ENCODE measurements at places on chromosomes 5 and 9. TPM values are rescaled to one million over a fixed set of nuclear protein-coding genes. Genes with fewer than 3 reads are reported as not detected.

PPP3R2 gene
- total RNA-seq, result 0.12 TPM

RNF14 gene
- 69.3 TPM for total RNA-seq

ECM2 gene
- total RNA-seq, result 2.9 TPM

OMD gene
- total RNA-seq, result 3.0 TPM

ELOVL7 gene
- 30.5 TPM for total RNA-seq

SKP1 gene
- total RNA-seq, result 273 TPM

IRX4 gene
- not detected for total RNA-seq

DOCK2 gene
- total RNA-seq, result 4.9 TPM

CBY3 gene
- not detected for total RNA-seq

GZMA gene
- 17.6 TPM for total RNA-seq

UNC13B gene
- 52.3 TPM for total RNA-seq

PCDHGB5 gene
- total RNA-seq, result 4.0 TPM

FOXD4L6 gene
- total RNA-seq, result not detected

MACIR gene
- 61.4 TPM for total RNA-seq

GRIA1 gene
- total RNA-seq, result 0.20 TPM

GPR150 gene
- 0.37 TPM for total RNA-seq

LOX gene
- 2.4 TPM for total RNA-seq

FXN gene
- 11.2 TPM for total RNA-seq

FGF10 gene
- 3.5 TPM for total RNA-seq

SETD9 gene
- total RNA-seq, result 26.3 TPM

FYB1 gene
- 10.8 TPM for total RNA-seq

KCNIP1 gene
- total RNA-seq, result not detected

C1QTNF2 gene
- total RNA-seq, result 0.56 TPM

ITGA1 gene
- 47.0 TPM for total RNA-seq

ADAMTS12 gene
- 0.21 TPM for total RNA-seq

IQGAP2 gene
- 123 TPM for total RNA-seq

HOMER1 gene
- total RNA-seq, result 2.9 TPM

AQP7 gene
- 21.0 TPM for total RNA-seq

TAF11L11 gene
- total RNA-seq, result not detected

PCDHB16 gene
- 0.34 TPM for total RNA-seq

ST8SIA4 gene
- total RNA-seq, result 2.0 TPM

CCL21 gene
- total RNA-seq, result 27.0 TPM

RBM18 gene
- 15.7 TPM for total RNA-seq

SOHLH1 gene
- not detected for total RNA-seq

WDR38 gene
- not detected for total RNA-seq

NPR3 gene
- 0.58 TPM for total RNA-seq

ARL14EPL gene
- not detected for total RNA-seq

KLF4 gene
- total RNA-seq, result 507 TPM

ZBTB34 gene
- total RNA-seq, result 9.4 TPM

NOXA1 gene
- 33.3 TPM for total RNA-seq

TICAM2 gene
- total RNA-seq, result 2.2 TPM

TMEM174 gene
- total RNA-seq, result not detected

Data from left colon (tissue), 2 donors.